ENCODE measurements at places on chromosomes 7 and 10.
A peak's percentile ranks its signal among the peaks of the same experiment; 100 is the strongest.

- DNase-seq = no peak
Measured at GRCh38 chr7:126569402-126569801, 683.3 kb downstream of the GRM8 start.

GRCh38 chr10:48574817-48575380 is 30.0 kb downstream of the ARHGAP22 start:
- DNase-seq = no peak

DNA sequence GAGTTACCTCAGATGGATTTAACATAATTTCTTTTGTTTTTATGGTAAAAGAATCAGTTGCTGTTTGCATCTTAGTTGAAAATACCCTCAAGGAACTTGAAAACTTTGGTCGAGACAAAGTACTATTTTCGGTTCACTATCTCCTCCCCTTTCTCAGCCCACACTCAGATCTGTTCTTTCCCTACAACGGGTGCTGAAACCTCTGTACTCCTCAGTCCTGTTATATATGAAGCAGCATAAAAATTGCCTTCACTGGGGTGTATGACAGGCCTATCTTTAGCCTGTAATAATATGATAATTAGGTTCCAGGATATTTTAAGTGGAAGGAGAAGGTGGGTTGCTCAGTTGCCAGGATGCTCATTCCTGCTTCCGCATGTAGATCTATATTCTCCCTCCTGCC is 105.2 kb upstream of the NOBOX start:
- no peak for DNase-seq

DNA sequence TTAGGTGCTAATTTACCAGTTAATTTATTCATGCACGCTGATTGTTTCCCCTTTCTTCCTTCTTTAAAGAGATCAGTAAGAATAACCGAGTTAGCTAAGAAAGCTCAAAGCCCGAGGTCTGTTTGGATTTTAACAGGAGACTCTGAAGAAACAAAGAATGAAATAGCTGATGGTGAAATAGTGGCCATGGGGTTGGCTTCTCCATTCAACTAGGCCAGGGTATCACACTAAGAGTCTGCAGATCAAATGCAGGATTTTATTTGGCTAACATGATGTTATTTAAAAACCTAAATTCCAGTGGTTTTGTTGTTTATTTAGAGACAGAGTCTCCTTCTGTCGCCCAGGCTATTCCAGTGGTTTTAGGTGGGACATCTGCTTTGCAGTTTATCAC is 65.2 kb upstream of the SYPL1 start:
- DNase-seq = no peak

DNA sequence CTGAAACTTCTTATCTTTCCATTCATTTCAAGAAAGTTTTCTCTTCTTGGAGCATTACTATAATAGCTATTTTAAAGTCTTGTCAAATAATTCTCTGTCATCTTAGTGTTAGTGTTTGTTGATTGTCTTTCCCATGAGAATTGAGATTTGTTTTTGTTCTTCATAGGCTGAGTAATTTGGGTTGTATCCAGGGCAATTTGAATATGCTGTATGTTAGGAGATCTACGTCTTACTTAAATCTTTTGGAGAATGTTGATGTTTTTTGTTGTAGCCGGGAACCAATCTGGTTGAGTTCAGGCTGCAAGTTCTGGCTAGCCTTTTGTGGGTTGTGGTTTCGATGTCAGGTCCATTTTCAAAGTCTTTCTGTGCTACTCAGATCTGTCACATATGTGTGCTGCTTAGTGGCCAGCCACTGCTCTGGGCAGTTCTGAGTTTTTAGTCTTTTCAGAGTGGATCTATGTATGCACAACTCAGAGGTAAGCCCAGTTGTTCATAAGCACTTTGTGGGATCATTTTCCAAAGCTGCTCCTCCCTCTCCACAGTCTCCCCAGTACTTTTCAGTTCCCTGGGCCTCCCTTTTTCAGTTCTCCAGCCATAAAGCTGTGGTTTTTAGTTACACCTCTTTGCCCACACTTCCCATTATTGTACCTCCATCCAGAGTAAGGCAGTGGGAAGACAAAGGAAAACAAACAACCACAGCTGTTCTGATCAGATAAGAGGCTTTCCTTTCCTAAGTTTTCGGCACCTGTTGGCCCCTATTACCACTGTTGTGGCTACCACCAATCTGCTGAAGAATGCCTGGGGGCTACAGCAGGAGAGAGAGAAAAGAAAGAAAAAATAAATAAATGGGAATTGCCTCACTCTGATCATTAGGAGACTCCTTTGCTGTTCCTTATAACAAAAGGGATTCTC is 4.7 kb upstream of the CCNJ start:
- peak; percentile 56 for DNase-seq

All from neural progenitor cell (in vitro differentiated cells).